ENCODE measurements at places on chromosomes 3 and 15.
A peak's percentile ranks its signal among the peaks of the same experiment; 100 is the strongest.

DNA sequence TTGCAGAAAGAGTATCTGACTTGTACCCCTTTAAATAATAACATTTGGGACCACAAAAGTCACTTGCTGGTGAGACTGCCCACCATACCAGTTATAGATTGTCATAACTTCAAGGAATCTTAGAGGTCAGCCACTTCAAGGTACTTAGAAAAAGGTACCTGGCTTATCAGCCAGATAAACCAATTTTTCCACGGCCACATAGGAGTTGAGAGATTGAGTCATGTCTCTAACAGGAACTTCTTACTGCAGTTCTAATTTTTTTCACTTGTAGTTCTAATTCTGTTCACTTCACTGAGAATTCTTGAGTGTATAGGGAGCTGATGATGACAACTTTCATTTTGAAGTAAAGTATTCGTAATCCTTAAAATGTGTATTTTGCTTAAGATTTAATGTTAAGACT lies 317.1 kb upstream of the CBLB start:
- no peak for DNase-seq

GRCh38 chr3:160598865-160599264 lies 33.5 kb upstream of the KPNA4 start:
- no peak for DNase-seq

DNA sequence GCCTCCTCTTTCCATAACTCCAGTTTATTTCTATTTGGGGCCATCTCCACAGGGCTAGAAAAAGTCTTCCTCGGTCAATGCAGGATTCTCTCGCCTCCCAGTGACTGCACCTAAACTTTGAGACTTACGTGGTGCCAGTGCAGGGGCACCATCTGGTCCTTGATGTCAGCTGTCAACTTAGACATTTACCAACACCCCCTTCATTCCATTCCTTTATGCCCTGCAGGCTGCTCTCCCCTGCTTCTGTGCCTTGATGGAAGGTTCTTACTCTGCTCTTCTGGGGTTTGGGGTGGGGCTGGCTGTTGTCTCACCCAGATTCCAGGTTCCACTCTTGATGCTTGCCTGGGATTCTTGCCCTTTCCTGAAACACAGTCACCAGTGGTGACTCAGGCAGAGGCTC lies 101.8 kb downstream of the ST8SIA2 start:
- DNase-seq = no peak

GRCh38 chr3:188021502-188022040 lies 132.4 kb upstream of the LPP start:
- no peak for DNase-seq

- DNase-seq = no peak
Observed at GRCh38 chr3:26015752-26016151, 225.9 kb downstream of the OXSM start.

GRCh38 chr15:57950381-57950946 lies 115.0 kb downstream of the ALDH1A2 start:
- DNase-seq = no peak

DNA sequence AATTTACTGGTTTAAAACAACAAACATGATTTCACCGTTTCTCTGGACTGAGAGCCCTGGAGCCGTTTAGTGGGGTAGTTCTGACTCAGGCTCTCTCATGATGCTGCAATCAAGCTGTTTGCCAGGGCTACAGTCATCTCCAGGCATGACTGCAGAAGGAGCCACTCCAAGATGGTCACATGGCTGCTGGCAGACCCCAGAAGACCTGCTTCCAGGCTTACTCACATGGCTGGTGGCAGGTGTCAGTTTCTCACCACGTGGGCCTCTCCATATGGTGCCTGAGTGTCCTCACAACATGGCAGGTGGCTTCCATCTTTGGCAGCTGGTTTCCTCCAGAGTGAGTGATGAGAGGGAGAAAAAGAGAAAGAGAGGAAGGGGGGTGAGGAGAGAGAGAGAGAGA lies 378.3 kb upstream of the RGMA start:
- no peak for DNase-seq

- DNase-seq = peak; percentile 81
Observed at GRCh38 chr15:74799856-74800558, 12.6 kb upstream of the LMAN1L start.

GRCh38 chr15:74403588-74403919 lies 30.2 kb downstream of the SEMA7A start:
- DNase-seq = no peak

DNA sequence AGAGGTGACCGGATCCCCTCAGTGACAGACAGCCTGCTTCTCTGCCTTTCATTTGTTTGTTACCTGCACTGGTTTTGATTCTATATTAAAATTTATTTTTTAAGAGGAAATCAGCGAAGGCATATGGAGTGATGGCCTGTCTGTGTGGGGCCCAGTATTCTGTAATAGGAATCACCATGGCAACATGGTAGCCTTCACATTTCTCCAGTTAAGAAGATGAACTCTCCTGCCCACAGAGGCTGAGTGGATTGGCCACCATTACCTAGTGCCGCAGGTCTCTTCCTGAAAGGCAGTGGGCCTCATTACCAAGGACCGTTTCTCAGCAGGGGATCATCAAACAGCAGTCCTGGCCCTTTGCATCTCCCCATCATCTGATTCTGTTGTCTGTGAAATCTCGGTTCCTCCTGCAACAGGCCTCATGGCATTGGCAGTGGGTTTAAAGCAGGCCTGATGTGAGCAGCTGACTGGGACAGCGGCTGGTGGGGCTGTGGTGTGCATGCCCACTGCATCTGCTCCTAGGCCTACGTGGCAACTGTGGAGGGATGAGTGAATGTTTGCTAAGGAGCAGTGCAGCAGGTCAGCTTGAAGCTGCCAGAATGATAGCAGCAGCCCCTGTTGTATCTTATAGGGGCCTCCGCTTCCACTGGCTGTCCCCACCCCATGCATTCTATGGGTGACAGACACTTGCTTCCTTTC lies 114.5 kb downstream of the CHCHD6 start:
- DNase-seq = no peak

GRCh38 chr15:31060429-31061140 lies 40.9 kb downstream of the TRPM1 start:
- DNase-seq = no peak

GRCh38 chr3:45381168-45381852 lies 7.1 kb upstream of the LARS2 start:
- DNase-seq = no peak
